ENCODE measurements at places on chromosomes 2 and 18.

- no peak for DNase-seq
Measured at GRCh38 chr2:238631491-238632180, 204.9 kb downstream of the ASB1 start.

GRCh38 chr2:135657806-135658582 is 83.7 kb upstream of the UBXN4 start:
- DNase-seq: no peak

DNA sequence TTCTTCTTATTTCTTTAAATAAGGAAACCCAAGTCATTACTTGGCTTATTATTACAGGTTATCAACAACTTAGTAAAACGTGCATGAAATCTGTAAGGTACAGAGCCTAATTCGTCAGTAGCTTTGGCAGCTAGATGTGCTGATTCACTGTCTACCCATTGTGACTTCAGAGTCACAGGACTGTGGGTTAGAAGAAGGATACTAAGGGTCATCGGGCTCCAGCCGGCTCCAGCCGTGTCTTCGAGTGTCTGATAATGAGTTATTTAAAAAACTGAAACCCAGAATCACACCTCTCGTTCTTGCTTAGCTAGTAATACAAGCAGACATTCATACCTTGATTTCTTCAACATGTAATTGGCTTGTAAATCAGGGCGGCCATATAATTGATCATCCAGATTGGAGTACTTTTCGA is 170.5 kb downstream of the FMNL2 start:
- DNase-seq: no peak

DNA sequence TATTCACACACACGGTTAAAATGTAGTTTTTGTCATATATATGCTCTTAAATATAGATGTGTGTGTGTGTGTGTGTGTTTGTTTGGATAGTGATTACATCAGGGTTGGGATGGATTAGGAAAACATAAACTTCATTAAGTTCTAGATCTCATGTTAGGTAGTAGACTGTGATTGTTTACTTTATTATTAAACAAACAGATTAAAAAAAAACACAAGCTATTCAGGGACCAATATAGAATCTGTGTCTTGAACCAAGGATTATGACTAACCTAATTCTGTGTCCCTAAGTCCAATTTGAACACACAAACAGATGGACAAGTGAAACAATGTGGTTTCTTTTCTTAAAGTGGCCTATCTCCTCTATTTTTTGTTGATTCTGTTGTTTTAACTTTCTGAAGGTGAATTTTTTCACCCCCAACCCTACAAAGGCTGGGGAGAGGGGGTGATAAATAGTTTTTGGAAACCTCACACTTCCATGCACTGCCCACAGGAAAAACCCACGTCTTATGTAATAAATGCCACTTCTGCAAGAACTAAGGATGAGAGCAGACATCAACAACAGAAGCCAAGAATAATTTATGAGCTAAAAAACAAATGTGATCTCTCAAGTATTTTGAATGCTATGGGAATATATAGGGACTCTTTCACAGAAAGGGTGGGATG is 40.7 kb downstream of the IL1R2 start:
- no peak for DNase-seq
